NAMALWA (cell line): ENCODE measurements at places on chromosomes 3 and 15.

- DNase-seq = no peak
These were observed 26.0 kb upstream of the THBS1 start for GRCh38 chr15:39554746-39555387.

DNA sequence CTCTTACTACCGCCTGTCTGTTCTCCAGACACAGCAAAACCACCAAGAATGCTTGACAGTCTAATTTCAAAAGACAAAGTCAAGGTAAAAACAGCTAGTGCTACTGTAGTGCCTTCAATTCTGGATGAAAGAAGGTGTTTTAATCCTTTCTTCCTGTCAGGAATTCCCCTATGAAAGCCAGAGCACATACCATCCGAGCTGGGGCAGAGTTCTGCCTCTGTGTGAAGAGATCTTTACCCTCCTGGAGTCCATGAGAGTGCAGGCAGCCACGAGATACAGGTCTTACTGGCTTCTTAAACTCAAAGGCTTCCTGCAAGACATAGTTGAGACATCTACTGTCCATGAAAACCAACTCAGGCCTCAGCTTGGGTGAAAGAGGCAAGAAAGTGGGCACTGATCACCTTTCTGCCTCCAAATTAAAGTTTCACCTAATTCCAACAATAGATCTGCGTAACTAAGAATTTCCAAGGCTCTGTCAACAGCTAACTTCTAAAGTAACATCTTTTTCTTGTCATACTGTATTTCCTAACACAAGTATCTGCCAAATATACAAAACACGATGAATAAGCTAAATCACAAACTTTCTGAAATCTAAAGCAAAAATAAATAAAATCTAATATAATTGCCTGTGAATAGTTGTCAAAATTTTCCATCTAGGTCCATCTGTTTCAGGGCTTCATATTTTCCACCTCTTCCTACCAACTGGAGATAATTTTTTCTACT lies 7.5 kb downstream of the CDC25A start:
- DNase-seq = no peak

DNA sequence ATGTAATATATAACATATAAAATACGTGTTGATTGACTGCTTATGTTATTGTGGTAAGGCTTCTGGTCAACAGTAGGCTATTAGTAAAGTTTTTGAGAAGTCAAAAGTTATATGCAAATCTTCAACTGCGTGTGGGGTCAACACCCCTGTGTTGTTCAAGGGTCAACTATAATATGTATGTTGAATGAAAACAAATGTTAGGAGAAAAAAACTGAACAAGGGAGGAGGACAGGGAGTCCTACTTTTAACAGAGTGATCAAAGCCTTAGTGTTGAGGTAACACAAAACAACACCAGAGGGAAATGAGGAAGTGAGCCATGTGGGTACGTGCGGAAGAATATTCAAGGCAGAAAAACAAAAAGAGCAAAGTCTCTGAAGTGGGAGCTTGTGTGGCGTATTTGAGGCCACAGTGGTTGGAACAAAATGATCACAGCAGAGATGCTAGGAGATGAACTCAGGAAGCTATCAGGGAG lies 62.5 kb downstream of the SFMBT1 start:
- DNase-seq = peak; percentile 55

- DNase-seq = no peak
These were observed 89.6 kb upstream of the GALNT15 start for GRCh38 chr3:16084887-16085286.

GRCh38 chr3:3772338-3772737 lies 26.9 kb upstream of the LRRN1 start:
- DNase-seq = no peak

GRCh38 chr3:194730365-194730764 lies 44.7 kb downstream of the FAM43A start:
- DNase-seq = peak; percentile 71
